ELR (cell line): ENCODE measurements at places on chromosomes 1 and 21.

DNA sequence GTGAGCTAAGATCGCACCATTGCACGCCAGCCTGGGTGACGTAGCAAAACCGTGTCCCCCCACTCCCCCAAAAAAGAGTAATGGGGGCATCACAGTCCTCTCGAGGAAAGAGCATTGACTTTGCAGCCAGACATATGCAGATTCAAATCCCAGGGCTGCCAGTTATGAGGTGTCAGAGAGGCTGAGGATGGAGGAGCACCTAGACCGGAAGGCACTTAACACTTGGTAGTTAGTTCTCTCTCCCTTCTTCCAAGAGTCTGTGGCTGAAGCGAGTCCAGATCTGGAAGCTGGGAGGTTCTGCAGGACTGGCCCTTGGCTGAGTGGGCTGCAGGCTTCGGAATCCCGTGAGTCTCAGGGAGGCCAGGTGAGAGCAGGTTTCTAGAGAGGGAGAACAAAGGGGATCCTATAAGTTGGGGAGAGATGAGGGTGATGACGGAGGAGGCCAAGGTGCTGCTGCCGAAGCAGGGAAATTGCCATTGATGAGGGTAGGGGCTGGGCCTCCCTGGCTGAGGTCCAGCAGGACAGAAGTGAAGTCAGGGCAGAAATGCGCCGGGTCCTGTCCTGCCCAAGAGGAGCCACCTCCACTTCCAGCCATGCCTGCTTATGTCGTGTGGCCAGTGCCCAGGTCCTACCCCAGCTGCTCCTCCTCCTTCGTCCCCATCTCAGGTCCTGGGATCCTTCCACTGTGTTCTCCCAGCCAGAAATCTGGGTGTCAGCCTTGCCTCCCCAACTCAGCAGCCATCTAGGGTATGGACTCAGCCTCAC, 13.3 kb upstream of the SPOCD1 start:
- DNase-seq = no peak

- DNase-seq = peak; percentile 75
Measured at GRCh38 chr1:103230061-103230460, 121.7 kb upstream of the COL11A1 start.

GRCh38 chr21:29208682-29209059, 78.2 kb downstream of the MAP3K7CL start:
- DNase-seq = peak; percentile 93

GRCh38 chr1:43054961-43055360, 96.3 kb upstream of the SLC2A1 start:
- peak; percentile 36 for DNase-seq

DNA sequence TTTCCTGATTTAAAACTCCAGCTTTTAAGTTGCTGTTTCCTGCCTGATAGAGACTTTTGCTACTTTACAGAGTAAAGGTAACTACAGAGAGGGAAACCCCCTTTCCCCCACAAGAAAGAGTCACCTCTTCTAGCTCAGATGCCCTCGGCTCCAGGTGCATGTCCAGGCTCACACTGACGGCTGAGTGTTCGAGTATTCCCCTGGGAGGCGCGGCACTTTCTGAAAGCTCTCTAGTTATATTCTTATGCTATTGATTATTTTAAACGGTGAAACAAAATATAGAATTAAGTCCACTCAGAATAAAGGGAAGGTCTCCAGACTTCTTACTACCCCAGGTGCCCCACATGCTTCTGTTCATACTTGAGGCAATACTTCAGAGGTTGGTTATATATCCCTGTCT, 160.3 kb upstream of the FMN2 start:
- DNase-seq = no peak

DNA sequence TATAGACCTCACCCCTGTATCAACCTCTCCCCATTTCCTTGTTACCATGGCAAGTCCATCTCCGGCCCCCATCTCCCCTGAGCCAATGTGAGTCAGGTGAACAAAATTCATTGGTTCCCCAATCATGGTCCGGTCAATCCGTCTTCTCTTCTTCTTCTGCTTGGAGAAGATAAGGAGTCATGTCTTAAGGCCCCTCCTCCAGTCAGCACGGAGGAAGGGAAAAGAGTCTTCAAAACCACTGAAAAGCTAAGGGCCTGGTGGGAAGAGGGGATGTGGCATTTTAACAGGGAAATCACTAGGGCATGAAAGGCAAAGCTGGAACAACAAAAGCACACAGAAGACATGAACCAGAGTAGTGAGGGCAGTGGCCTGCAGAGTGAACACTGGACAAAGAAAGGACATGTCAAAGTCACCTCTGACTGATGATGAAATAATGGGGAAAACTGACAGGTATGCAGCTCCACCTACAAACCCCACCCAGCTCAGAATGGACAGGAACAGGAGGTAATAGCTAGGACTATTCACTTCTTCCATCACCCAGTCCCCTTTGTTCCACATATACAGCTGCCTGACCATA, 4.4 kb downstream of the CDC42SE1 start:
- DNase-seq = no peak

GRCh38 chr1:30536530-30536929, 186.9 kb downstream of the MATN1 start:
- no peak for DNase-seq

- no peak for DNase-seq
Measured at GRCh38 chr1:113275083-113275482, 115.2 kb upstream of the MAGI3 start.

DNA sequence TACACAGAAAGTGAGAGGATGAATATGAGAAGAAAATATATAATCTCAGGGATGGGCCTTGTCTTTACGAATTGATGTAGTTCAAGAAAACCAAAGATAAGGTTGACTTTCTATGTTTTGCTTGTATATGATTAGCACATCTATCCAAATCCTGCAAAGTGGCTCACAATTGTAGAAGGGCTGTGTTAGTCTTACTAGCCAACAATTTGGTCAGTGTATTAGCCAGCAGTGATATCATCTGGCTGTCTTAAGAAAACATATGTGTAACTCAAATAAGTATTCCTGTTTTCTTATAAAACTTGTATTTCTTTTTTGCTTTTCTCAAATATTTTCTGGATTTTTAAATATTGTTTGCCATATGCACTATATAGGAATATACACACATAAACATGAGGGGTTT, 5.5 kb downstream of the SDCCAG8 start:
- DNase-seq = no peak

DNA sequence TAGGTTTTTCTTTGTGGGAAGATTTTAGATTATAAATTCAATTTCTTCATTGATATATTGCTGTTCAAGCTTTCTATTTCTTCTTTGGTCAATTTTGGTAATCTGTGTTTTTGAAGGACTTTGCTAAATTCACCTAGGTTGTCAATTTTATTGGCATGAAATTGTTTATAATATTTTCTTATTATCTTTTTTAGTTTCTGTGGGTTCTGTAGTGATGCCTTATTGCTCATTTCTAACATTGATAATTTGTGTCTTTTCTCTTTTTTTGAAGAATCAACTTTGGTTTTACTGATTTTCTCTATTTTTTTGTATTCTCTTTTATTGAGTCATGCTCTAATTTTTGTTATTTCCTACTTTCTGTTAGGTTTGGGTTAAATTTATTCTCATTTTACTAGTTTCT, 123.2 kb downstream of the ADSS2 start:
- DNase-seq = no peak

DNA sequence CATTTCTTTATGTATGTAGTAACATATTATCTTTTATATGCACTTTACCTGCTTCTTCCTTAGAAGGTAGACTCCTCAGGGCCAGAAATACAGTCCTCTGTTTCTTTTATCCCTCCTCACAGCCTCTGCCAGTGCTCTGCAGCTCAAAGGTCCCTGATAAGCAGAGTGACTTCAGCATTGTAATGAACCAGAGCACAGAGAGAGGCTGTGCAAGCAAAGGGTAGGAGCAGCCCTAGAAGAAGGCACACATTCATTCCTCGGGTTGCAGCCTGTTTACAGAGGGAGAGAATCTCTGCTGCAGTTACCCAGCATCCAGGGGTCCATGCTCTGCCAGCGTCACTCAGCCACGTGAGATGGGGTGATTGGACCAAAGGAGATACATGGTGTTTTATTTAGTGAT, 101.1 kb downstream of the RHOU start:
- no peak for DNase-seq

- DNase-seq = peak; percentile 92
Measured at GRCh38 chr1:115330480-115331013, 7.5 kb downstream of the NGF start.

GRCh38 chr1:162151900-162152829, 82.7 kb downstream of the NOS1AP start:
- DNase-seq = no peak

GRCh38 chr1:5858246-5858645, 134.0 kb downstream of the NPHP4 start:
- no peak for DNase-seq
